ENCODE measurements at places on chromosomes 1 and 21.

DNA sequence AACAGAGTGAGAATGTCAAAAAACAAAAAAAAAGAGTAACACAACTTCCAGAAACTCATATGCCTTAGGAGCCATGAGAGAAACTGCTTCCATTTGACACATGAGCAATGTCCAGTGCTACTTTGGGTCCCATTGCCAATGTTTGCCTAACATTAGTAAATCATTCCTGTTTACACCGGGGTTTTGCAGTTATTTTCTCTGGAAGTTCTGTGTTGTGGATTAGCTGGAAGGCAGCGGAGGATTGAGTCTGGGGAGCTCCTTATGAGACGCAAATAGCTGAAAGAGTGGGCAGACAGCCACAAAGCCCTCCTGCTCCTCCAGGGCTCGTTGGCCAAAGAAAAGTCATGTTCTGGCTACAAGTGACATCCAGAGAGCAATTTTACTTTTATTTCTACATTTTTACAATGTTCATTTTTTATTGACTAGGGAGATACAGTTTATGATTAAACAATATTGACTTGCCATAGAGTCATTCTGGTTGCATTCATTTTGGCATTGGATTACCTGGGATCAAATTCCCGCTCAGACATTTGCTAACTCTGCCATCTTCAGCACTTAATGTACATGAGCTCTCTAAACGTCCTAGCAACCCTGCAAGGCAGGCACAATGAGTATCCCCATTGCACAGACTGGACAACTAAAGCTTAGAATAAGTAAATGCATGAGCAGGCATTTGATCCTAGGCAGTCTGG is 66.4 kb upstream of the GALNT2 start:
- no peak for DNase-seq

DNA sequence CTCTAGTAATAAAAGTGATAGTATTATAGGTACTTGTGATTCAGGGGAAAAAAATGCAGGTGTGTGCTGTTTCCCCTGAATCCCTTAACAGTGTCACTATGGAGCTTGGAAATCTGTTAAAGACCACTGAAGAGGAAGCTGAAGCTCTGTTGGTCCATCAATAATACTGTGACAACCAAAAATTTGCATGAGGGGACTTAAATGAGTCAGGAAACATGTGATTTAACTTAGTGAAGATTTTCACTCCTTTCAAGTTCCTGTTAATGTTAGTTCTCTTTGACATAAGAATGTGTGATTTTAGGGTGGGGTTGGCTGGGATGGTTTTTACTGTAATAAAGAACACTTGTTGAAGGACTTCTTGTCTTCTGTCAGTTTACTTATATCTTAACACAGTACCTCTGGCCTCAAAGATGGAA is 32.0 kb downstream of the VANGL2 start:
- DNase-seq = no peak

DNA sequence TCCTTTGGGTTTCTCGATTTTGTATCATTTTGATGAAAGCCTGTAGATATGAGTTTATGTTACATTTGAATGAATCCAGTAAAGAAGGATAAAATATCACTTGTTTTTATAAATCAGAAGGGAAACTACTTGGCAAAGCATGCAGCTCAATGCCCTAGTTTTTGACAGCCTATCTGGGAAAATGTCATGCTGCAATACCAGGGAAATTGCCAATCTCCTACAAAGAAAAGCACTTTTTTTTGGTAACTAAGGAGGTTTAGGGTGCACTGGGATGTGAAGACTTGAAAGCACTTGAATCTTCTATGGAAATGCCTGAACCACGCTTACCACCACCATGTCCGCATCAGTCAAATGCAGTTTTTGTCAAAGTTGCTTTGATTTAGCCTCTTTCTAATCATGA is 446.9 kb upstream of the LRRC7 start:
- DNase-seq = no peak

DNA sequence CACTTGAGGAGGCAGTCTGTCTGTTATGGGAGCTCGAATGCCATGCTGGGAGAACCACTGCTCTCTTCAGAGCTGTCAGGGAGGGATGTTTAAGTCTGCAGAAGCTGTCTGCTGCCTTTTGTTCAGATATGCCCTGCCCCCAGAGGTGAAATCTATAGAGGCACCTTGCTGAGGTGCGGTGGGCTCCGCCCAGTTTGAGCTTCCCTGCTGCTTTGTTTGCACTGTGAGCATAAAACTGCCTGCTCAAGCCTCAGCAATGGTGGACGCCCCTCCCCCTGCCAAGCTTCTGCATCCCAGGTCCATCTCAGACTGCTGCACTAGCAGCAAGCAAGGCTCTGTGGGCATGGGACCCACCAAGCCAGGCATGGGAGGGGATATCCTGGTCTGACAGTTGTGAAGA is 247.5 kb downstream of the LMX1A start:
- DNase-seq = peak; percentile 37

DNA sequence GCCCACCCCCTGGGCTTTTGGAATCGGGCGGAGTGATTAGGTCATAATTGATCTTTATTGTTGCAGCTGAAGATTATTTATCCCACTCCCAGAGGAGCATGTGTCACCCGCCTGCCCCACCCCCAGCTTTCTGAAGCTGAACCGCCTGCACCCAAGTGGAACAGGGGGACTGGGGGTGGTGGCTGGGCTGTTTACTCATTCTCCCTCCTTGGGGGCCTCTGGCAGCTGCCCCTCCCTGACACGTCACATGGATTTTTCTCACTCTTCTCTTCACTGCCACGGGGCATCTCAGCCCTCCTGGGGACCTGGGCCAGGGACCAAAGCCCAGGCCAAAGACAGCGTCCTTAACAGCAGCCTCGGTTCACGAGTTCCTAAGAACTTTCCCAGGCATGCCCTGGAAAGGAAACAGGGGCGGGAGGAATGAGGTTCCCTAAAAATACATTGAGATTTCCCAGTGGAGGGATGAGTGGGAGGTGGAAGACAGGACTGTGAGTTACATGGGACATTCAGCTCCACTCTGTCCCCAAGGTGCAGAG is 31.6 kb upstream of the SOX13 start:
- DNase-seq = no peak

DNA sequence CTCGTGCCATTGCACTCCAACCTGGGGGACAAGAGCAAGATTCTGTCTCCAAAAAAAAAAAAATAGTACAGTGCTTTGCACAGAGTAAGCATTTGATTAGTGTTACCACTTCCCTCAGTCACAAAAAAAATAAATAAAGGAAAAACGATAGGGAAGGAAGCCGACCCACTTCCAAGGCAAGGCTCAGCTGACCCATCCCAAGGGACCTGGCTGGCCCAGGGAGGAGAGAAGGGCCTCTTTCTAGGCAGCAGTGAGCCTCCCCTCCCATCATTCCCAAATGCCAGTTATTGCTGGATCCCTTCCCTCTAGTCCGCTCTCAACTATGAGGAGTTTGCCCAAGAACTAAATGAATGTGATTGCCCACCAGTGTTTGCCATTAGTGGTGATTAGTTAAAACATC is 77.8 kb downstream of the TMEM53 start:
- DNase-seq = no peak
